ENCODE measurements at places on chromosomes 4 and X.
A peak's percentile ranks its signal among the peaks of the same experiment; 100 is the strongest.

- no peak for DNase-seq
Observed at GRCh38 chr4:111602848-111603247, 542.4 kb upstream of the FAM241A start.

DNA sequence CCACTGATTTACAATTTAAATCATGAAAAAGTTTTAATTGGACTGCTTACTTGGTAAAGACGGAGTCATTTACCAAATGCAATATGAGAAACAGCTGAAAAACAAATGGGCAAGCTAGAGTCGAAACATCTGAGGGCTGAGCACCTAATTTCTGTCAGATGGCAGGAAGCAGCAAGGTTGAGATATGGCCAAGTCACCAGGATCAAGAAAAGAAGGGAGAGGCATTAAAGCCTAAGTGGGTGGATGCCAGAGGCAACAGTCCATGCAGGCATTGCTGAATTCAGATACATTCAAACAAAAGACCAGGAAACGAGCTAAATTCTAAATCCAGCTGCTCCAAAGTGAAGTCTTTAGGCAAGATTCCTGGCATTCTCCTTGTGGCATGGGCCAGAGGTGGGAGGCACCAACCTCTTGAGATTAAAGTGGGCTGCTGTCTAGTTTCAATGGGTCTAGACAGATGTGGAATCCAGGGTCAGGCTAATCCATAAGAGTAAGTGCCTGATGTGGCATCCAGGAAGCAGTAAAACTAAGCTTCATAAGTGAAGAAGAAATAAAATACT lies 8.0 kb upstream of the ARSJ start:
- DNase-seq: no peak

GRCh38 chr4:82124932-82125786 lies 248.6 kb downstream of the HNRNPD start:
- DNase-seq: no peak

DNA sequence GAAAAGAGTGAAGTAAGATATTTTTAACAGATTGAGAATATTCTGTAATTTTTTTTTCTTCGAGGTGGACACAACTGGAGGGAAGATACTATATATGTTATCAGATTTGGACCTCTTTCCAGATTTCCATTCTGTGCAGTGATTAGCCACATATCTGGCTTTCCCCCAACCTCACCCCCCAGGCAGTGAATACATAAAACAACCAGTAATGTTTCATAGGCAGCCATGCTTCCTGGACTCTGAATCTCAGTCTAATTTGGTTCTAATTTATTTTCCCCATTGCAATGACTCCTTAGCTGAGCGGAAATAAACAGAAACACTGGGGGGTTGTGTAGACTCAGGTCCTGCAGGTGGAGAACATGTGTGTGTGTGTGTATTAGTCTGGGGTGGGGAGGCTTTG lies 226.5 kb downstream of the FBXW7 start:
- no peak for DNase-seq

- DNase-seq: peak; percentile 80
Observed at GRCh38 chr4:8241895-8242696, 27.5 kb upstream of the HTRA3 start.
